ENCODE measurements at places on chromosomes 13 and 19.

- no peak for DNase-seq
Measured at GRCh38 chr13:43732726-43733125, 54.0 kb downstream of the ENOX1 start.

- no peak for DNase-seq
Measured at GRCh38 chr13:39297023-39297422, 258.8 kb downstream of the NHLRC3 start.

DNA sequence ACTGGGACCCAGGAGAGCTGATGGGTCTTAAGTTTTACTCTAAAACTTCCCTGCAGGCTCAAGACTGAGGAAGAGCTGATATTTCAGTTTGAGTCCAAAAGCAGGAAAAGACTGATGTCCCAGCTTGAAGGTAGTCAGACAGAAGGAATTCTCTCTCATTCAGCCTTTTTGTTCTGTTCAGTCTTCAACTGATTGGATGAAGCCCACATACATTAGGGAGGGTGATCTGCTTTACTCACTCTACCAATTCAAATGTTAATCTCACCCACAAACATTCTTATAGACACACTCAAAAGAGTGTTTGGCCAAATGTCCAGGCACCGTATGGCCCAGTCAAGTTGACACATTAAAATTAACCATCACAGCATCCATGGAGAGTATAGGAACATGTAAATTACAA is 173.5 kb downstream of the KCNRG start:
- no peak for DNase-seq

GRCh38 chr19:54211235-54211634 is 10.6 kb downstream of the RPS9 start:
- no peak for DNase-seq

GRCh38 chr13:25529425-25529824 is 157.7 kb downstream of the ATP8A2 start:
- no peak for DNase-seq

DNA sequence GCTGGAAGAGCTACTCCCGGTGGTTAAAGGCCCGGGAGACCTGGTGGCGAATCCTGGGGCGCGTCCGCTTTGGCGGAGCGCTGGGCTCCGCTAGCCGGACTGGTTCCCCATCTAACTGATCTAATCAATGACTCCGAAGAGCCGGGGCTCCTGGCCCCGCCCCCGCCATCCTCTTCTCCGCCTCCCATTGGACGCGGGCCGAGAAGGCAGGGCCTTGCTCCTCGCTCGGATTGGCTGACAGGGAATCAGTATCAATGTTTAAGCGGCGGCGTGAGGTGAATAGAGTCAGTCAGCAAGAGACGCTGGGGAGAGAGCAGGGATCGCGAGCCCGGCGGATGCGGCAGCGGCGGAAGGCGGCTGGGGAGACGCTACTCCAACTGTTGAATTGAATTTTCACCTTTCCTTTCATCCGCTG is 1.7 kb upstream of the PCDH17 start:
- no peak for DNase-seq

DNA sequence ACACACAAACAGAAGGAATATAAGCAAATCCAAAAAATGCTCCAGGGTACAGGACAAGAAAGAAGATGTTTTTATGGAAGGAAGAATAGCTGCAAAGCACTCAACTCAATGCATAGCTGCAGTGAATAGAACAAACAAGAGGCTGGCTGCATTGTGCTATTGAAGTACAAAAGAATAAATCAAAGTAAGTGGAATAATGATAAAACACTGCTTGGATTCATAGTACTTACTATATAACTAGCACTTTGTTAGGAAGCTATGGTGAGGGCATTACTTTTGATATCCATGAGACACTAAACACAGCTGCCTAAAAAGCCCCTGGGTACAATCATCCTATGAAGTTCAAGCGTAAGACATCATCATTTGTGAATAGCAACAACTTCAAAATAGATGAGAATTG is 350.1 kb downstream of the PCDH9 start:
- DNase-seq = no peak

GRCh38 chr13:110183910-110184309 is 123.0 kb downstream of the COL4A1 start:
- DNase-seq = no peak

GRCh38 chr19:28210886-28211285 is 1002.1 kb downstream of the UQCRFS1 start:
- no peak for DNase-seq

Measured in stimulated activated CD4-positive, alpha-beta T cell treated with anti-CD3 and anti-CD28 coated beads, Interleukin-12 subunit alpha, Interleukin-12 subunit beta, amount 100 ng/mL, for 24 hours (primary cell).